Stomach (tissue), 19 donors: ENCODE measurements at places on chromosomes 1 and 21. TPM values are rescaled to one million over a fixed set of nuclear protein-coding genes. Genes with fewer than 3 reads are reported as not detected.
A peak's percentile ranks its signal among the peaks of the same experiment; 100 is the strongest.

- no peaks in the 10 kb centered on the region for H3K27me3 ChIP-seq
- no peaks in the 10 kb centered on the region for H3K36me3 ChIP-seq
- H3K27ac ChIP-seq = no peak overlapping the region
- DNase-seq = no peak
- no peak overlapping the region for H3K4me3 ChIP-seq
- H3K4me1 ChIP-seq = no peaks in the 10 kb centered on the region
Observed at GRCh38 chr1:1926886-1927660, 8.0 kb upstream of the TMEM52 start.

DNA sequence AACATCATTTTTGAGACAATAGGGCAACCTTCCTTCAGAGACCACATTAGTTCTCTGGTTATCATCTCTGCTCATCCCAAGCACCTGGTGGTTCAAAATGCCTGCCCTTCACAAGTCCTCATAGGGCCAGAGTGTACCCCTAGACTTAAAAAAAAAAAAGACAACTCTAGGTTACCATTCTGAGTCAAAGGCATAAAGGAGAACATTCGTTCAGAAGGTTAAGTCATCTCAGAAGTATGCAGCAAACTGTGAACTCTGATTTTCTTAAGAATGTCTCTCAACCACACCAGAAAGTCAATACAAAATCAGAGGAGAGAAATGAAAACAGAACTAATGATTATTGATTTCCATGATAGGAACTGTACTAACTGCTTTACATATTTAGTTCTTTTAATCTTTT, 9.2 kb upstream of the BEND5 start:
- H3K27me3 ChIP-seq = no peaks in the 10 kb centered on the region
- no peak for DNase-seq
- H3K36me3 ChIP-seq = no peaks in the 10 kb centered on the region
- H3K4me3 ChIP-seq = no peak overlapping the region
- no peak overlapping the region for H3K27ac ChIP-seq

DNA sequence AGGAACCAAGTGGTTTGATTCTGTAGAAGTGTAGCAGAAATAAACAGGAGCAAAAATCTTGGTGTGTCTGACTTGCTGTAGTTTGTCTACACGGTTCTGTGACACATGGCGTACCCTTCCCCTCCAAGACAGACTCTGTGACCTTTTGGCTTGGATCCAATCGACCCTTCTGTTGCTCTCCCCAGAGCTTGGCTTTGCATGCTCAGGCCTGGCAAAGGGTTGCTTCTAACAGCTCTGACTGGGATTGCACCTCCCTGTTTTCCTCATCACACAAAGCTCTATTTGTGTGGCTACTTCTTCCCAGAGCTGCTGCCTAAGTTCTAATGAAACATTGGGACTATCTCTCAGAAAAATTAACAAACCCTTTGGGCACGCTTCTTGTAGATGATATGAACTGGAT, 24.0 kb downstream of the NGF start:
- no peaks in the 10 kb centered on the region for H3K36me3 ChIP-seq
- H3K4me3 ChIP-seq = no peak overlapping the region
- H3K4me1 ChIP-seq = peaks cover 23% of the 10 kb centered on the region
- H3K27ac ChIP-seq = peak overlapping the region; percentile 10

- no peaks in the 10 kb centered on the region for H3K36me3 ChIP-seq
- H3K27me3 ChIP-seq = no peaks in the 10 kb centered on the region
- DNase-seq = no peak
- no peak overlapping the region for H3K4me3 ChIP-seq
- no peak overlapping the region for H3K27ac ChIP-seq
- no peaks in the 10 kb centered on the region for H3K4me1 ChIP-seq
Observed at GRCh38 chr1:160394673-160395072, 5.7 kb upstream of the VANGL2 start.

- peaks cover 19% of the 10 kb centered on the region for H3K36me3 ChIP-seq
- no peaks in the 10 kb centered on the region for H3K27me3 ChIP-seq
- H3K4me1 ChIP-seq = peaks cover 32% of the 10 kb centered on the region
- H3K4me3 ChIP-seq = no peak overlapping the region
- no peak overlapping the region for H3K27ac ChIP-seq
Observed at GRCh38 chr1:226957714-226958113, 17.6 kb downstream of the COQ8A start.

DNA sequence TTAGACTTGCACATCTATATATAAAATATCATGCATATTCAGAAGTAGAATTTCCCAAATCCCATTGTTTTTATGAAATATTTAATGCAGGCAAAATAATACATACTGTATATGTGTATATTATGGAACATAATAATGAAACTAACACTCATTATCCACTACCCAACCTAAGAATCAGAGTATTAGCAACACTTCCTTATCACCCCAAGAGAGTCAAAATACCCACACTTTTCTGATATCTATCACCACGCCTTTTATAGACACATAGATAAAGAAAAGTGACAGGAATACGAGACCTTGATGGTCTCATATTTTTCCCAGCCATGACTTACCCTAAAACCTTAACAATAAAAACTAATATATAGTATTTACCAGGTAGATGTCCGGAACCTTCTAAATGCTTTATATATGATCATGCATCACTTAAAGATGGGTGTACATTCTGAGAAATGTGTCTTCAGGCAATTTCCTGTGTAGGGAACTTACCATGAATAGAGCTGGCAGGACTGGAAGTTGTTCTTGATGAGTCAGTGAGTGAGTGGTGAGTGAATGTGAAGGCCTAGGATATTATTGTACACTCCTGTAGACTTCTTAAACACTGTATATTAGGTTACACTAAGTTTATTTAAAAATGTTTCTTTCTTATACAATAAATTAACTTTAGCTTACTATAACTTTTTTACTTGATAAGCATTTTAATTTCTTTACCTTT, 45.5 kb downstream of the TNFSF4 start:
- no peak for DNase-seq
- no peaks in the 10 kb centered on the region for H3K36me3 ChIP-seq
- no peak overlapping the region for H3K27ac ChIP-seq
- no peaks in the 10 kb centered on the region for H3K27me3 ChIP-seq

GRCh38 chr1:16151196-16151994, 4.5 kb downstream of the EPHA2 start:
- peak overlapping the region; percentile 10 for H3K4me3 ChIP-seq
- DNase-seq = no peak
- H3K27ac ChIP-seq = peak overlapping the region; percentile 93
- H3K27me3 ChIP-seq = peaks cover 9% of the 10 kb centered on the region

- H3K4me3 ChIP-seq = no peak overlapping the region
- no peaks in the 10 kb centered on the region for H3K4me1 ChIP-seq
- no peaks in the 10 kb centered on the region for H3K36me3 ChIP-seq
- DNase-seq = peak; percentile 55
Observed at GRCh38 chr1:14371771-14372497, 226.6 kb upstream of the KAZN start.

DNA sequence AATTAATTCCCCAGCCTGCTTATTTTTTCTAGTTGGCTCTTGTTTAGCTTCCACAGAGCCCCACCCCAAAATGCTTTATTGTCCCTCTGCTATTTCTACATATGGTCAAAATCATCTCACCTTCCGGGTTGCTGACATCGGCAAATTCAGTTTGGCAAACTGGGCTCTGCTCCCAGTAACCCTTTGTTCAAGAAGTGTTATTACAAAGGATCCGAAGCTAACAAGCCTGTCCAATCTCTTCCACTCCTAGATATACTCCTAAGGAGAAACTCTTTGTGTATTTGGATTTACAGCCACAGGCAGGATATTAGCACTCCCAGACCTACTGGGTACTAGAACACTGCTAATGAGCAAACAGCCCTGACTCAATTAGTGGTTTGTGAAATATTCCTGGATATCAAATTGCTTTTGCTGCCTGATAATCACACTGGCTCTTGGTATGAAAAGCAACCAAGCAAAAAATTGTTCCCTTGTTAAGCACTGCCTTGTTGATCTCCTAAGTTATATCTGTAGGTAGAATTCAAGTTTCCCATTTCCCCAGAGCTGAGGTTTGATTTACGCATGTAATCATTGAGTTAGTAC, 4.0 kb downstream of the JUN start:
- H3K27ac ChIP-seq = peak overlapping the region; percentile 97
- H3K36me3 ChIP-seq = no peaks in the 10 kb centered on the region
- peak; percentile 72 for DNase-seq
- peaks cover 23% of the 10 kb centered on the region for H3K4me1 ChIP-seq
- no peaks in the 10 kb centered on the region for H3K27me3 ChIP-seq

DNA sequence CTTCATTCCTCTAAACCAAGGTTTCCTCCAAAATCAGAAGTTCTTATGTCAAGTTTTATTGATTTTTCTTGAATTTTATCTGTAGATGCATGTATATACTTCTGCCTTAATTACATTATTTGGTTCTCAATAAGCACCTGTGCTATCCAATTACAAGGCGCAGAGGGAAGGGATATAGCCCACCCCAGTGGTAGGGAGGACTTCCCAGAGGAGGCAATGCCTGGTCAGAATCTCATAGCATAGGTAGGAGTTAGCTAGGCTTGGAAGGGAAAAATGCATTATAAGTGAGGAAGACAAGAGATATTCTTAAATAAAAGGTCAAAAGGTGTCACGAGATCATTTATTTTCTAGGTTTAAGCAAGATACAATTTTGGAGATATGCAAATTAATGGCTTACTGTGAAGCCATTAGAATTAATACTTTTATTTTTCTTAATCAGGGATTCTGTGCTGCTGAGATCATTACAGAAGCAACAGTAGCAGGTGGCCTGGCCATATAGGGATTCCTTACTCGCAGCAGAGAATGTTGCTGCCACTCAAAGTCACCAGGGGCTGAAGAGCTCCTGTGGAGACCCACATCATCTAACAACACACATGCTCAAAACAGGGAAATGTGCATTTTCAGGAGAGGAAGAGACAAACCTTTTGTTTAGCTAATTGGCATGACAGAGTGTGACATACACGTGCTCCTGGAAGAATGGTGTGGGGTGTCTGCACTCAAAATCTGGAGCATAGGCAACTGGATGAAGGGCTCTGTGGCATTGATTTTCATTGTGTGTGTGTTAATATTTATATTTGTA, 178.3 kb downstream of the ATG4C start:
- no peak overlapping the region for H3K4me3 ChIP-seq
- no peaks in the 10 kb centered on the region for H3K27me3 ChIP-seq
- no peak overlapping the region for H3K27ac ChIP-seq
- no peaks in the 10 kb centered on the region for H3K4me1 ChIP-seq

- no peak overlapping the region for H3K4me3 ChIP-seq
- no peaks in the 10 kb centered on the region for H3K36me3 ChIP-seq
- peaks cover 19% of the 10 kb centered on the region for H3K4me1 ChIP-seq
- no peaks in the 10 kb centered on the region for H3K27me3 ChIP-seq
- no peak overlapping the region for H3K27ac ChIP-seq
- DNase-seq = no peak
Observed at GRCh38 chr1:59007820-59008598, 224.2 kb upstream of the JUN start.

- no peak overlapping the region for H3K4me3 ChIP-seq
- H3K4me1 ChIP-seq = no peaks in the 10 kb centered on the region
- no peaks in the 10 kb centered on the region for H3K27me3 ChIP-seq
- no peak for DNase-seq
- H3K36me3 ChIP-seq = no peaks in the 10 kb centered on the region
Observed at GRCh38 chr1:7896994-7897393, 43.6 kb downstream of the TNFRSF9 start.

DNA sequence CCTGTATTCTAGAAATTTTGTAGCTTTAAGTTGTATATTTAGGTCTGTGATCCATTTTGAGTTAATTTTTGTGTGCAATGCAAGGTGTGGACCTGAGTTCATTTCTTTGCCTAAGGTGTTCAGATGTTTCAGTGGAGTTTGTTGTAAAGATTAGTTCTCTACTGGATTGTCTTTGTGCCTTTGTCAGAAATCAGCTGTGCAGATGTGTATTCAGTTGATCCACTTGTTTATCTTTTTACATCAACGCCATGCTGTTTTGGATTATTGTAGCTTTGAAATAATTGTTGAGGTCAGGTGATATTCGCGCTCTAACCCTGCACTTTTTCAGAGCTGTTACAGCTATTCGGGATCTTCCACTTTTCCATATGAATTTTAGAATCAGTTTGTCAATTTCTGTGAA, 32.8 kb downstream of the SKI start:
- DNase-seq = no peak
- no peaks in the 10 kb centered on the region for H3K27me3 ChIP-seq
- H3K36me3 ChIP-seq = no peaks in the 10 kb centered on the region
- H3K4me3 ChIP-seq = no peak overlapping the region
- no peak overlapping the region for H3K27ac ChIP-seq
- H3K4me1 ChIP-seq = peaks cover 28% of the 10 kb centered on the region

- no peaks in the 10 kb centered on the region for H3K36me3 ChIP-seq
- H3K4me1 ChIP-seq = no peaks in the 10 kb centered on the region
- no peaks in the 10 kb centered on the region for H3K27me3 ChIP-seq
- no peak for DNase-seq
- no peak overlapping the region for H3K27ac ChIP-seq
Observed at GRCh38 chr21:14548779-14549178, 2.7 kb upstream of the SAMSN1 start.

- no peaks in the 10 kb centered on the region for H3K4me1 ChIP-seq
- H3K27ac ChIP-seq = peak overlapping the region; percentile 59
Observed at GRCh38 chr1:92805216-92805615, 20.3 kb upstream of the EVI5 start.

DNA sequence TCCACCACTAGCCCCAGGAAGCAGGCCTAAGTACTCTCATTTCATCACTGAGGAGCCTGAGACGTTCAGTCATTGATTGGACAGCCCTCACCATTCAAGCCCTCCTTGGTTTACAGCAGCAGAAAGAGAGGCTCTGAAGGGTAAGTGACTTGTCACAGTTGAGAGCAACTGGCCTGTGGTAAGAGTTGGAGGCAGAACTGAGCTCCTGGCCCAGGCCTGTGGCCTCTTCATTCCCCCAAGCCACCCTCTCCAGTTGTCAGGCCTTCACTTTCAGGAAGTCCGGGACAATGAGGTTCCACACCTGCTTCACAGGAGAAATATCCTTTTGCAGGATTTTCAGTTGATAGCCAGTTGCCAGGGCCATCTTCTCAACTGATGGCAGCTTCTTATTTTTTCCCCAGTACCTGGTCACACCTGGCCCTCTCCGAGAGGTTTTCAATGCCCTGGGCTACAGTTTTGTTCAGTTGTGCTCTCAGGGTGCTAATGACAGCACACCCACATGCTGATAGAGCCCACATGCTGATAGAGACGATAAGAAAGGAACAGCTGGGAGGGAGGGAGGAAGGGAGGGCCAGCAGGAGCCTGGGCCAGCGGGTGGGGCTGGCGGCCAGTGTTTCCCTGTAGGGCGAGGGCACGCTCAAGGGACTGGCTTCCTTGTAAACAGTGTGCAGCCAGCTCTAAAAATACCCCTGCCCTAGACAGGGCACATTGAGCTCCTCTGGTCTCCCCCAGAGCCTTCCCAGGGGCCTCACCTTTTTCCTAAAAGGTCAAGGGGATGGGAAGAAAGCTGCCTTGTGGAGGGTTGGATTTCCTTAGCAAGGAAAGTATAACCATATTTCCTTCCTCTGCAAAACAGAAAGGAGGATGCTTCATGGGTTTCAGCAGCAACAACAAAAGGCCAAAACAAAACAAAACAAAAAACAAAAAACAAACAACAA, 112.7 kb upstream of the JUN start:
- H3K4me1 ChIP-seq = peaks cover 60% of the 10 kb centered on the region
- no peaks in the 10 kb centered on the region for H3K27me3 ChIP-seq
- H3K27ac ChIP-seq = peak overlapping the region; percentile 84
- H3K36me3 ChIP-seq = no peaks in the 10 kb centered on the region
- H3K4me3 ChIP-seq = no peak overlapping the region
- peak; percentile 89 for DNase-seq

PSEN2 gene
- 34.4 TPM for total RNA-seq

DEGS1 gene
- 6.4 TPM for total RNA-seq

TCP10L gene
- not detected for total RNA-seq

CSF3R gene
- 30.9 TPM for total RNA-seq

OR2T11 gene
- not detected for total RNA-seq

TCHH gene
- not detected for total RNA-seq

ADAMTS5 gene
- total RNA-seq = 22.8 TPM

AMY1C gene
- total RNA-seq = not detected

CA6 gene
- not detected for total RNA-seq

SLFNL1 gene
- total RNA-seq = 3.1 TPM
